Central memory CD4-positive, alpha-beta T cell (primary cell): ENCODE measurements at places on chromosomes 1 and 21.

DNA sequence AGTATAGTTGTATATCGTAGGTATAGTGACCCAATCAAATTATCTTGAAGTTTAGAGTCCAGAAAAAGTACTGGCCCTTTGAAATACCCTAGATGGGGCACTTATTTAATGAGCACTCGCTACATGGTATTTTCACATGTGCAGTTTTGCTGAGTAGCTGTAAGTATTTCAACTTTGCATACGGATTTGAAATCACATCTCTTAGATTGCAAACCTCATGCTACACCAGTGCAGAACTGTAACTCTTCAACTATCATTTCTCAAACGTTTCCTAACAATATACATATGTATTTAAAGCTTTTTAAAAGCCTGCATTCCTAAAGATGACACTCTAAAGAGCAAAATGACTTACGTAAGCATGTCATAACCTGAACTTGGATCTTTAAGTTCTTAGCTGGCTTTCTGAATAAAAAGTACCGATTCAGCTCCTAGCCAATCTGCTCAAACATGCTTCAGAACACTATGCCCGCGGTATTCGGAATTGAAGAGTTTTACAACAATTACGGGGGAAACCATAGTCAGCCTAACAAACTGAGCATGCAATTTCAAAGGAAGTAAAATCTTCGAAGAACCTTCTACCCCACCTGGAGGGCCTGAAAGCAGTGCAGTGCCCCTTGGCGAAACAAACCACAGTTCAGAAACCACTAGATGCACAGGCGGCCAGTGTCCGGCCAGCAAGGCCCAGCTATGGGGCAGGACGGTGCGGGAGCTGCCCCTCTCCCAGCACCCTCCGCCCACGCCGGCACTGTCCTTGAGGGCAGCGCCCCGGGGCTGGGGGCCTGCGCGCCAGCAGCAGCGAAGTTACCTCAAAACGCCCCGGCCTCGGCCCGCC lies 863 bp downstream of the FH start:
- peak; percentile 4 for DNase-seq

- no peak for DNase-seq
These were observed 31.1 kb downstream of the PIGP start for GRCh38 chr21:37041706-37042271.

GRCh38 chr1:3074297-3074741 lies 5.3 kb downstream of the PRDM16 start:
- DNase-seq: no peak

- DNase-seq: no peak
These were observed 14.4 kb upstream of the THEM5 start for GRCh38 chr1:151867765-151868411.

GRCh38 chr21:15285556-15285955 lies 220.8 kb upstream of the NRIP1 start:
- no peak for DNase-seq

GRCh38 chr1:34590211-34590623 lies 164.6 kb upstream of the GJB5 start:
- DNase-seq: no peak

GRCh38 chr1:153422450-153423068 lies 6.2 kb downstream of the S100A7A start:
- DNase-seq: peak; percentile 50

DNA sequence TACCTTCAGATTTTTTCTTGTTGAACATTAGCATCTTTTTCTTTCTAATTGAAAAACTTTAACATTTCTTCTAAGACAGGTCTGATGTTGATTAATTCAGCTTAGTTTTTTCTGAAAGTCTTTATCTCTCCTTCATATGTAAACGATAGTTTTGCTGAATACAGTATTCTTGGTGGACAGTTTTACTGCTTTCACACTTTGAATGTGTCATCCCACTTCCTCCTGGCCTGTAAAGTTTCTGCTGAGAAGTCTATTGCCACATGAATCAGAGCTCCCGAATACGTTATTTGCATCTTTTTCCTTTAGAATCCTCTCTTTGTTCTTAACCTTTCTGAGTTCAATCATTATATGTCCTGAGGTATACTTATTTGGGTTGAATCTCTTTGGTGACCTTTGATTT lies 344.2 kb downstream of the OLFM3 start:
- no peak for DNase-seq

GRCh38 chr1:212269306-212269705 lies 15.9 kb upstream of the PPP2R5A start:
- DNase-seq: no peak

DNA sequence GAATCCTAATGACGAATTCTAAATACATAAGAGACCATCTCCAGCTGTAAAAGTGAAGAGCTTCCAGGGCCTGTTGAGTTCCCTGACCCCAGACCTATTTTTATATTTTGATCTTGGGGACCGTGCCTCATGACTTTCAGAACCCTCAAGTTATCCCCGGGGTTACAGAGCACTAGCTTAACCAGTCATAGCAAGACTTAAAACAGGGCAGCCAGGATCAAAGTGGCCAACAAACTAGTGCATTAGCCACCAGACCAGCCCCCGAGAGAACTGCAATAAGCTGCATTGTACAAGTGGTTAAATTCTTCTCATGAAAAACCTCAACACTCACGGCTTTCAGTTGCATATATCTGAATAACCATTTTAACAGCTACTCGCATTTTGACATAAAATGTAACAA lies 183.0 kb downstream of the BARHL2 start:
- no peak for DNase-seq

DNA sequence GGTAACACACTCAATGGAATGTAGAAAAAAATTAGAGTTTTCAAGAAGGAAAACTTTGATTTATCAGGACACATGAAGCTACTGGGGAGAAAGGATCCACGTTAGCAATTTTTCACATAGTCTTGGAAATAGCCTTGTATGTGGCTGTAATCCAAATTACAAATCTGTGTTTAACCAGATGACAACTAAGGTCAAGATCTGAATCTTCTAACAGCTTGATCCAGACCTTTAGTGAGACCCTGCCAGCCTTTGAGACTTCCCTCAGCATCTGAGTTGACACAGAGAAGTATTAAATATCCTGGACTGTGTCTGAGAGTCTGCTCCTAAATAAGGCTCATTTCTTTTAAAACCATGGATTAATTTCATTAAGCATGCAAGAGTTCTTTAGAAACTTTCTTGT lies 135.9 kb upstream of the KCNK2 start:
- no peak for DNase-seq

DNA sequence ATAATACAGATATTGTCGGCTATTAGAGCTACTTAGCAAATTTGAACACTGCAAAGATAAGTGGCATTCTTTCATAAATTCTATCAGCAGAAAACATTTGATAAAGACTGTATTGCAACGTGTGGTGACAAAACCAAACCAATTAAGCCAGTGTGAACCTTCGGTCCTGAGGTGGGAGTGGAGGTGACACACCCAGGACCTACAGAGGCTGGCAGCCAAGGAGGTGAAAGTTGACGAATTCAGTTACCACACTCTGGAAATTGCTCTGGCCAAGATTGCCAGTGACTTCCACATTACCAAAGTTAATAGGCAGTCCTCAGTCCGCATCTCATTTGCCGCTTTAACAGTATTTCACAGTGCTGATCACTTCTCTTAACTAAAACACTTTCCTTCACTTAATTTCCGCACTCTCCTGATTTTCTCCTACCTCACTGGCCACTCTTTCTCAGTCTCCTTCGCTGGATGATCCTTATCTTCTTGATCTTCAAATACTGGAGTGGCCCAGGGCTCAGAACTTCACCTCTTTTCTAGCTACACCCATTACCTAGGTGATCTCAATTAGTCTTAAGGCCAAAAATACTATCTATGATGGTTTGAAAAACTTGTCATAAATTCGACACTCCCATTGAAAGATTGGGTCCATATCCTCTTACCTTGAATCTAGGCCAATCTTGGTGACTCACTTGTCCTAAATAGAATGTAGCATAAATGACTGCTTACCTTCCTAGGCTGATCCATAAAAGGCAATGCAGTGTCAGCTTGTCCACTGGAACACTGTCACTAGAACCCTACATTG lies 5.1 kb upstream of the CDC42BPA start:
- no peak for DNase-seq

DNA sequence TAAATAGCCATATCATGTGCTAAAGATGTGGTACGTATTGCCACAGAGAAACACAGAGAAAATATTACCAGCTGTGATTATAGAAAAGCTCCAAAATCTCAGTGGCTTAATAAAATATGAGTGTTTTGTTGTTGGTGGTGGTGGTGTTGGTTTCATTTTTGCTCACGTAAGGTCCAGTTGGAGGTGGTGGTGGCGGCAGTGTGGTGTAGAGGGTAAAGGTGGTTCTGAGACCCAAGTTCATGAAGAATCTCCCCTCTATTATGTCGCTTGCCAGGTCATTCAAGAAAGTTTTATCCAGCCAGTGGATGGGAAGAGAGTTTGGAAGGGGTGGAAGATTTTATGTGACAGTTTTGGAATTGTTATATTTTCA lies 217.6 kb upstream of the SAMSN1 start:
- DNase-seq: no peak

GRCh38 chr1:171754971-171755370 lies 13.1 kb upstream of the VAMP4 start:
- DNase-seq: no peak

DNA sequence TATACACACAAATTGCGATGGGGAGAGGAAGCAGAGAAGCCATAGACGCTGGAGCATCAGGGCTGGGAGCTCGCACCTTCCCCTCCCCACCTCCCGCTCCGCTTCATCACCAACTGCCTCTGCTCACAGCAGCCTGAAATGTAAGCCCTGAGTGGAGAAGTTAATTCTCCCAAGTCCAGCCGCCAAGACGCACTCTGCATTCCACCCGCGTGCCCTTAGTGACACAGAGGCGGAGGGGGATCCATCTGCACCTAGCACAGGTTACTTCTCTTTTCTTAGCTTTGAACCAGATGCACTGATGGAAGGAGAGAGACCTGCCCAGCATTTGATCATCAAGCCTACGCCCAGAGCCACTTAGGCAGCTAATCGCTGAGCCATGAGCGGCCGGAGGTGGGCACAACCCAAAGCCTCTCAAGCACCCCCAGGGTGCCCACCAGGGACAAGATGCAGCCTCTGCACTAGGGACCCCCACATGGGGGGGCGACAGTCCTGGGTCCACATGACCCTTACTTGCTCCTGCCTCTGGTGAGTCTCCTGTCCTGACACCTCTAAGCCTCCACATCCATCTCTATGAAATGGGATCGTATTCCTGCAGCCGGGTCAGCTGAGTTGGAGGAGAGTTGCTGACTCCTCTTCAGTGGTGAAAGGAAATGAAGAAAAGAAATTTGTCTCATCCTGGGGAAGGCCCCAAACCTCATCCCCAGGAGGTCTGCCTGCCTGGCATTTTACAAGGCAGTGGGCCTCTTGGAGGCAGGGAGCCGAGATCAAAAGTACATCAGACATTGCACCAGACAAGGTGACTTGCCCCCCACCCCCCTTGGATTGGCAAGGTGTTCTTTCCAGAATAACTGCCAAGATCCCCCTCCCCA lies 316.2 kb downstream of the MATN1 start:
- no peak for DNase-seq

GRCh38 chr1:30675761-30676160 lies 47.6 kb downstream of the MATN1 start:
- no peak for DNase-seq

DNA sequence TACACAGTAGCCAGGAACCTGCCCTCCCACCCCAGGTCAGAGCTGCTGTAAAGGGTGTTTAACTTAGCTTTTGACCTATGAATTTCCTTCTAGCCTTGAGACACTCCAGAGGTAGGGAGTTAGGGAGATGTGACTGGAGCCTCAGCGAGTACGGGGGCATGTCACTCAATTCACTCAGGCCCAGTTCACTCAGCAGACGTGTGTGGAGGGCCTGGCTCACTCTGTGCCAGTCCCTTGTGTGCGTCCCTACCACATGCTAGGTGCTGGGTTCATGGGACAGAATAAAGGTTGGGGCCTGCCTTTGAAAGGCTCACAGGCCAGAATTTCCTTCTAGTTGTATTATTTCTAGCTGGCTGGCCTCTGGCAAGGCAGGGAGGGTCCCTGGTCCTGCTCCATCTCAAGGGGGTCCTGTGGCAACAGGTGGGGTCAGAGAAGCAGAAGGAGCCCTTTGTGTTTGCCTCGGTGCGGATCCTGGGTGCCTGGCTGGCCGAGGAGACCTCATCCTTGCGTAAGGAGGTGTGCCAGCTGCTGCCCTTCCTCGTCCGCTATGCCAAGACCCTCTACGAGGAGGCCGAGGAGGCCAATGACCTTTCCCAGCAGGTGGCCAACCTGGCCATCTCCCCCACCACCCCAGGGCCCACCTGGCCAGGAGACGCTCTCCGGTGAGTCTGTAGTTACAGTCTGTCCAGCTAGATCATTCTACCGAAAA lies 4.5 kb downstream of the NCDN start:
- no peak for DNase-seq

DNA sequence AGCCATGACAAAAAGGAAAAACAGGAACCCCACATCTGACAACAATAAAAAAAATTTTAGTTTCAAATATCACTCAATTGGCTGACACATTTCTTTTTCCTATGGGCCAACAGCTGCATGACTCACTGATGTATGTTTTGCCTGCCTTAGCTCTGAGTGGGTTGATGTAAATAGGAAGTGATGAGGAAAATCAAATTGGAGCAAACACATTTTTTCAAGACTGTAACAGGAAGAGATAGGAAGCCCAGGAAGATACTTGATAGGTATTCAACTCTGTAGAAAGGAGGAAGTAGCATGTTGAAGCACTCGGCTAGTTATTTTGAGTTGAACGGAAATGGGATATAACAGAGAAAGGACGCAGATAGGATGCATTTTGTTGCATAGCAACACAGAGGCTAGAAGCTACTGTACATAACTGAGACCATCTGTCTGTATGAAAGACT lies 168.0 kb upstream of the NR5A2 start:
- DNase-seq: no peak

GRCh38 chr1:61539720-61540462 lies 185.1 kb downstream of the TM2D1 start:
- DNase-seq: no peak

DNA sequence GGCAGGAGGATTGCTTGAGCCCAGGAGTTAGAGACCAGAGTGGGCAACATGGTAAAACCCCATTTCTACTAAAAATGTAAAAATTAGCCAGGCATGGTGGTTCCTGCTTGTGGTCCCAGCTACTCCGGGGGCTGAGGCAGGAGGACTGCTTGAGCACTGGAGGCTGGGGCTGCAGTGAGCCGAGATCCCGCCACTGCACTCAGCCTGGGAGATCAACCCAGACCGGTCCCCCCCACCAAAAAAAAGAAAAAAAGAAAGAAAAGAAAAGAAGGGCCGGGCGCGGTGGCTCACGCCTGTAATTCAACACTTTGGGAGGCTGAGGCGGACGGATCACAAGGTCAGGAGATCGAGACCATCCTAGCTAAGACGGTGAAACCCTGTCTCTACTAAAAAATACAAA lies 1.8 kb upstream of the GMEB1 start:
- DNase-seq: no peak

- no peak for DNase-seq
These were observed 117.2 kb downstream of the DMRTB1 start for GRCh38 chr1:53576381-53576801.
